ENCODE measurements at places on chromosomes 7 and 10.
A peak's percentile ranks its signal among the peaks of the same experiment; 100 is the strongest.

DNA sequence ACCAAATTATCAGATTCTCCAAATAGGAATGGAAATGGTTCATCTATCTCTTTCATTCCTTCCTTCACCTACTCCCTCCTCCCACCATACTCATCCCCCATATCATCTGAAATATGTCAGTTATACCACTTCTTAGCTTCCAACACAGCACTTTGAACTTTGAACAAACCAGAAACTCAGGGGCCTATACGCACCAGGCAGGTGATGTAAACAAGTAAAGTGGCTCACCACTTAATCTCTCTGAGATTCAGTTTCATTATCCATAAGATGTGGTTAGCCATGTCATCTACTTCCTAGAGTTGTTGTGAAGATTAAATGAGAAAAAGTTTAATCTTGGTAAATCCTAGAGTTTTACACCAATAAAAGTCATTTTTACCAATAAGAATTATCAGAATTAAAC, 65.9 kb upstream of the LRRN3 start:
- no peak for DNase-seq

- DNase-seq: peak; percentile 56
These were observed 79.3 kb downstream of the INSYN2A start for GRCh38 chr10:127117125-127117524.

DNA sequence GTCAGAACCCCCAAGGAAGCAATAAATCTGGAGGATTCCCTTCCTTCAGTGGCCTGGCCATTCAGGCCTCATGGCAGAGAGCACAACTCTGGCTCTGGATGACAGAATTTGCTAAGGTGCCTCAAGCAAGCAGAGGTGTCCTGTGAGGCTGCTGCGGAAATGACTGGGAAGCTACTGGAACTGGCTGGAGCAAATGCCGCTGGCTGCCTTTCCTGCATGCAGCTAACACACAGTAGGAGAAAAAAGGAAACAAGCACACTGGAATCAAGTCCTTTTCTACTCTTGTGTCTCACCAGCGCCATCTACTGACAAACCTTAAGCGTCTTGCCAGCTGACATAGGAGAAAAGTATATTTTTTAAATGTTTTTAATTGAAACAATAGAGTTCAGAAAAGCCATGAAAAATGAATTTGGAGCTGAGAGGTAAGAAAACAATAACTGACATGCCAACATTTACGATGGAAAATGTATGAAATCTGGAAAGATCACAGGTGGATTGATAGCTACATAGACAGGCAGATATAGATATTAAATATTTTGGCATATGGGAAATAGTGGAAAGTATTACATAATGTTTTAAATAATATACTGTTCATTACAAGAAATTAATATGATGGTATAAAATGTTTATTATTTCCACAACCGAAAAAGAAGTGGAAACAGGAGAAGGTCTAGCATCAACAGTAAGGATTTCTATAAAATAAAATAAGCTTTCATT, 951.6 kb downstream of the ANKRD7 start:
- DNase-seq: peak; percentile 39

- no peak for DNase-seq
These were observed 114.4 kb upstream of the AFAP1L2 start for GRCh38 chr10:114518401-114519305.

- DNase-seq: no peak
These were observed 102.3 kb upstream of the PPP1R3A start for GRCh38 chr7:114021135-114021534.

- DNase-seq: no peak
These were observed 16.9 kb downstream of the ZNF713 start for GRCh38 chr7:55903985-55904759.

DNA sequence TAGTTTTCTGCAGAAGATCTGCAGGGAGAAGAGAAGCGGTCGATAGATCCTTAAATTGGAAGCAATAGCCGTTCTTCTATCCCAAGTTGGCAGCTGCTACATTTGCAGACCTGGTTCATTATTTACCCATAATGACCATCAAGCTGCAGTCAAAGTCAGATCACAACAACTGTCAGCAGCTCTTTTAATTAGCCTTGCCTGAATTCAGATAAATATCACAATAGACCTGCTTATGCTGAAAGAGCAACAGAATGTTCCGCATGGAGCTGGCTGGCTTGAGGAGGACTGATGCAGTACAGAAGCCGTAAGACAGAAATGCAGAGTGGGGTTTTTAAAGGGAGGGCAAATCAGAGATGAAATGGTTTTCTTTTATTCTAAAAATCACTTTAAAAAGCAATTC, 109.4 kb downstream of the HIBADH start:
- no peak for DNase-seq

DNA sequence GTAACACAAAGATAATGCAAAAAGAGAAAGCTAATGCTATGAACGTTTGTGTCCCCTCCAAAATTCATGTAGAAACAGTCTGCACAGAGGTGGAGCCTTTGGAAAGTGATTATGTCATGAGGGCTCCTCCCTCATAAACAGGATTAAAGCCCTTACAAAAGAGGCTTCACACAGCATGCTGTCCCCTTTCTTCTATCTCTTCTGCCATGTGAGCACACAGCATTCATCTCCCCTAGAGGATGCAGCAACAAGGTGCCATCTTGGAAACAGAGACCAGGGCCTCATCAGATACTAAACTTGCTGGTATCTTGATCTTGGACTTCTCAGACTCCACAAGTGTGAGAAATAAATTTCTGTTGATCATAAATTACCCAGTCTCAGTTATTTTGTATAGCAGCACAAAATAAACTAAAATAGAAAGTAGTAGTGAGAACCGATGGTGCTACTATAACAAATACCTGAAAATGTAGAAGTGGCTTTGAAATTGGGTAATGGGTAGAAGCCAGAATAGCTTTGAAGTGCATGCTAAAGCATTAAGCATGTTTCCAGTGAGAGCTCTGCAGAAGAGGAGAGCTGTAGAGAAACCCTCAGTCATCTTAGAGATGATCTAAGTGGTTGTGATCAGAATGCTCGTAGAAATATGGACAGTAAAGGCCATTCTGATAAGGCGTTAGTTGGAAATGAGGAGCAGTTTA, 108.7 kb downstream of the DNAJC1 start:
- no peak for DNase-seq

- DNase-seq: peak; percentile 48
These were observed 450.6 kb upstream of the SORCS1 start for GRCh38 chr10:107614939-107615685.

GRCh38 chr7:131104596-131105293, 222.9 kb upstream of the MKLN1 start:
- no peak for DNase-seq

GRCh38 chr10:51124852-51125251, 50.6 kb downstream of the PRKG1 start:
- DNase-seq: no peak

DNA sequence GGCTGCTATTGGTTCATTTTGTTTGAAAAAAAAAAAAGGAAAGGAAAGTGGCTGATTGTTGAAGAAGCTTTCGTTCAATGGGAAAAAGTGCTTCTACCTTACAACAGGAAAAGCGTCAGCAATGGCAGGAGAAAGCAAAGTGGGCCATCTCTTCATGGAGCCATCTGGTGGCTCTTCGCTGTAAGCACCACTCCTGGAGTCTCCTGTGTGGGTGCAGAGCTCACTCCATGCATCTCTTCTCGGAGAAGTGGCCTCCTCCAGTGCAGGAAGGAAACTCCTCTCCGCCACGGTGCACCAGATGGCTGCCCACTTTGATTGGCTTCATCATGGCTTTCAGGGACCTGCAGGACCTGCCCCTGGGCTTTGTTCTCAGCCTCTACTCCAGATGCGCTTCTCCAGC, 250.9 kb downstream of the PTEN start:
- peak; percentile 38 for DNase-seq

GRCh38 chr10:106679314-106679713, 485.2 kb downstream of the SORCS1 start:
- no peak for DNase-seq

GRCh38 chr10:66575251-66575855, 350.5 kb upstream of the LRRTM3 start:
- DNase-seq: no peak

GRCh38 chr10:23914641-23915040, 294.3 kb upstream of the KIAA1217 start:
- no peak for DNase-seq

All from fibroblast of upper back skin (primary cell).